ENCODE measurements at places on chromosomes 2 and 18.

DNA sequence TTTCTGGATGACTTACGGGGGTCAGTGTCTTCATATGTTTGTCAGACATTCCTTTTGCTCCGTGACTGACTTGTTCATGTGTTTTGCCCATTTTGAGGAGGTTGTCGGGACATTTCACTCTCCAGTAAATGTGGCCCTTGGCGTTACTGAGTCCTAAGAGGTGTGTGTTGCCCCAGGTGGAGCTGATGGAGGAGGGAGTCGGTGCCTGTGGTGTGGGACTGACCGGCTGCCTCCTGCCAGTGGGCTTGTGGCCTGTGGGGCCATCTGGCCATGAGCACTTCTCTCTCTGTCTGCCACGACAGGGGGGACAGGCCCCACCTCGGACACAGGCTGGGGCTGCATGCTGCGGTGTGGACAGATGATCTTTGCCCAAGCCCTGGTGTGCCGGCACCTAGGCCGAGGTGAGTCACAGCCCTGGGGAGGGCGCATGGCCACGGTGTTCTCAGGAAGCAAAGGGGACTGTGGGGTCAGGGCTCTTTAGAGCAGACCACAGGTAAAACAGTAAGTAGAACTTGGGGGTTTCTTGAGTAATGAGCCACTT lies 15.8 kb downstream of the ATG4B start:
- DNase-seq: no peak

- DNase-seq: no peak
These were observed 132.8 kb downstream of the TTC27 start for GRCh38 chr2:32760628-32761027.

DNA sequence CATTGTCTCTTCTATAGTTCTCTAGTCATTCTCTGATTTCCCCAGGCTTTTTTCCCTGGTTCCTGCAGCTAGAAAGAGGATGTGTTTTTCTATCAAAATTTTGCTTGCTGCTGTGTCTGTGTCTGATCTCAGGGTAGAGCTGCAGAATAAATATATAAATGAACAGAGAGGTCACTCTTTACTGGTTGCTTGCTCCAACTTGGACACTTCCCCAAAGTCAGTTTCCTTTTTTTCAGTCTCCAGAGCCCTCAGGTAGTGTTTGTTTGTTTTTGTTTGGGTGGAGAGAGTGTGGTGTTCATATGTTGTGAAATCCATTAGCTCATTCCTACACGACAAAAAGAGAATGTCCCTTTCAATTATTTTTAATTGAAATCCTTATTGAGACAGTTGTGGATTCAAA lies 85.8 kb downstream of the CERS6 start:
- no peak for DNase-seq

DNA sequence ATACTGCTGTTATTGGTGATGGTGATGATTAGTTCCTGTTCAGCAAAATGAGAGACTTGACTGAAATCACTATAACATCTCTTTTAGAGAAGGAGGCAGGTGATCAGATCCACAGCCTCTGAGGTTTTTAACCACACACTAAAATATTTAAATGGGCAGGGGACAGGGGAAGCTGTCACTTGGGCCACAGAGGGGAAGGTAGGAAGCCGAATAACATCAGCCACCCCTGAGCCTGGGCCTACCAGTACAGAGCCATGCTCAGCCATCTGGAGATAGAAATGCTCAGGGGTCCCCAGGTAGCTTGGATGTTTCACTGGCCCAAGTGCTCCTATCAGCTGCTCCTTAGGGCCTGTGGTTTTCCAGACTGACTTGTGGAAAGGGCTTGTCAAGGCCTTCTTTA lies 122.3 kb downstream of the MRO start:
- DNase-seq: no peak

- no peak for DNase-seq
These were observed 149.9 kb downstream of the PLCL1 start for GRCh38 chr2:197954328-197954727.

DNA sequence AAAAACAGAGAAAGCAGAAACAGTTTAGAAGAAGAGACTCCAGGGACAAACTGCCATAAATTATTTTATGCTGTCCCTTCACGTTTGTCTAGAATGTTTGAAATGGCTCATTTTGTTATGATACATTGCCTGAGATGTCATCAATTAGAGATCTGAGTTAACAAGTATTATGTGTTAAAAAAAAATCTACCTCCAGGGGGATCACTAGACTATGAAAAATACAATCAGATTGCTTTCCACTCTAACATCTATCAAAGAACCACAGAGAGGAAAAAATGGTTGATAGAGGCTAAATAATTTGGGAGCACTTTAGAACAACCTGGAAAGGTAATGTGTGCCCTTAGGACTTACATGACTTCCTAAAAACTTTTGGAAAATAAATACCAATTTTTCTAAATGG lies 103.8 kb upstream of the CCDC150 start:
- no peak for DNase-seq

GRCh38 chr2:182973441-182974352 lies 64.6 kb downstream of the NCKAP1 start:
- no peak for DNase-seq

DNA sequence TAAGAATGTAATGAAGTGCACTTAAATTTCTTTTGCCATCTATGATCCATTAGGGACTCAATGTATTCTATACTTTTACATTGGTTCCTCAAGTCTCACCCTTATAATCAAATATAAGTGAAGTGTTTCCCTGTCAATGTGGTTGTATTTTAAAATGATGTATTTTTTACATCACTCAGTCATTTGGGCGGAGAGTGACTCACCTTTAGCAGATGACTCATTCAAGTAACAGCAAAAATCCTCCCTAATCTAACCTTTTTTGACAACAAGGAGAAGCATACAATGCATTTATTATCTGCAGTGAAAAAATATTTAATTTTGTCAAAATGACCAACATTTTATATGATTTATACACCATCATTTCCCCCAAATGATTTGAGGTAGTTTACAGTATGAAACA lies 94.4 kb downstream of the FANCL start:
- no peak for DNase-seq

GRCh38 chr2:235606004-235606715 lies 112.3 kb downstream of the AGAP1 start:
- DNase-seq: no peak

GRCh38 chr2:48527226-48527885 lies 2.6 kb upstream of the STON1 start:
- DNase-seq: peak; percentile 63

- DNase-seq: no peak
These were observed 229.8 kb downstream of the LDLRAD4 start for GRCh38 chr18:13448335-13448795.

DNA sequence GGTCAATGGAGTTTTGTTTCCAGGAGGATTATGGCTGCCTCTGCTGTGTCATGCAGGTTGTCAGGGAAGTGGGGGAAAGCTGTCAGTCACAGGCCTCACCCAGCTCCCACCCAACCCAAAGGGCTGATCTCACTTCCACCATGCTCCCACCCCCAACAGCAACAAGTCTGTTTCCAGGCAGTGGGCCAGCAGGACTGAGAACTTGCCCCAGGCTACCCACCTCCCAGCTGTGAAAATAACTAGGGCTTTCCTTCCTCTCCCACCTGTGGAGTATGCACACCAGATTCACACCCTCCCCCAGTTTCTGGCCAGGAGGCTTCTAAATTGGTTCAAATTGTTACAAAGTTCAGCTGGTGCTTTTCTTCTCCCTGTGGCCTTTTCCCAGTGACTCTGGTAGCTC lies 95.6 kb upstream of the ACVR1 start:
- no peak for DNase-seq

DNA sequence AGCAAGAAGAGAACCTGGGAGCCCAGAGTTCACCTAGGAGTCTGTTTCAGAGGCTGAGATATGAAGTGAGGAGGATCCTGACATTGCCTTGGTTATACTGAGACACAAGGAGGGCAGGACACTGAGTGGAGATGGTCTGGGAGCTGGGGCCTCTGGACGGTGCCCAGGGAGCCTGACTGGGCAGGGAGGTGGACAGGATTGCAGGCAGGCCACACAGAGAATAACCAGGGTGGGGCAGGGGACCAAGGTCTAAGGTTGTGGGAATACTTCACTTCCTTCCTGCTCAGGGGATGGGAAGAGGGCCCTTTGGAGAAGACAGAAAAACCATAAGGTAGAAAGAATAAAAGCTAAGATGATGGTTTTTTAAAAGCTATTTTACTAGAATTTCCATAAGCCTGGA lies 18.7 kb downstream of the EDAR start:
- no peak for DNase-seq

DNA sequence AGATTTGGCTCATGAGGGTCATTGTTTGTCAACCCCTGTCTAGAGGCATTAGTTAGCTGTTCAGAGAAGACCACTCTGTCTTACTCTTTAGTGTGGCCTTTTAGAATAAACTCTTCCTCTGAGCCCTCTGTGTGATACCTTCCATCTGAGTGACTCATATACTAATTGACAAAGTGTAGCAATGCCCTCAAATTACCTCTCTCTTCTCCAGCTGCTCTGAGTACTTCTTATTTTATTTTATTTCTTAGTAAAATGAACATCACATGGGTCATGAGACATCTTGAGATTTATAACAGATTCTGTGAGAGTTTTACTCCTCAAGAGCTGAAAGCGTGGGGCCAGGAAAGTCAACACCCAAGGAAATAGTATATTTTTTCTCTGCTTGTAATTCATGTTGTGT lies 67.4 kb downstream of the KCTD18 start:
- peak; percentile 76 for DNase-seq

DNA sequence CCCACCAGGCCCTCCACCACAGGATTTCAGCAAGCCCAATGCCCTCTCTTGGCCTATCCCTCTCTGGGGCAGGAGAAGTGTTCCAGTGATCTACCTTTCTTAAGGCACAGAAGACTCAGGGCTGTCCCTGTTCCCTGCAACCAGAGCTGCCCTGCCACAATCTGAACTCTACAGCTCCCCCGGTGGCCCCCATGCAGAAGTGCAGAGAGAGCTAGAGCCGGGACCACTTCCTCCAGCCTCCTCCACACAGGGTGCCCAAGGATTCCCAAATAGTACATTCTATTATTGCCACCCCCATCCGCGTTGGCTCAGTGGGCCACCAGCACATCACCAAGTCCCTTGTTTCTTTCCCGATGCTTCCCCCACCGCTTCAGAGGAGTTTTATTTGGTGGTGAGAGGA lies 114.8 kb upstream of the PTPRM start:
- DNase-seq: peak; percentile 2

DNA sequence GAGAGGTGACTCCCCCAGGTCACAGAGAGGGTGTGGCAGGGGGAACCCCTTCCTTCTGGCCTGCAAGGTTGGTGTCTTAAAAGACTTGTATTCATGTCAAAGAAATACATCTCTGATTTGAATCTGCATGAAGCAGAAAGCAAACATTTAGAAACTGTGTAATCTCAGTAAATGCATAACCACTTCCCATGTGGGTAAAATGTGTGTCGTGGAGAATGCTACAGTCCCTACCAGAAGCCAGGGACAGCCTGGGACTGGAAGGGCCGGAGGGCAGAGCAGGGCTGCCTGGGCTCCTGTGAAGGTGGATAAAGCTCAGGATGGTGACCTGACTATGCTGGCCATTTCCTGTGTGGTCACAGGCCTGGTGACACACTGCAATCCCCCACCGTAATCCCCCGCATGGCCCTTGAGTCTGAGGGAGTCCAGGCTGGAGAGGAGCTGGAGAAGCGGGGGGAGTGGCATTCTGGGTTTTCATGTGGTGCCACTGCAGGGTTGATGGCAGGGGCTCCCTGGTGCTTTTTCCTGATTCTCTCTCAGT lies 102.2 kb downstream of the LRRC30 start:
- DNase-seq: no peak

DNA sequence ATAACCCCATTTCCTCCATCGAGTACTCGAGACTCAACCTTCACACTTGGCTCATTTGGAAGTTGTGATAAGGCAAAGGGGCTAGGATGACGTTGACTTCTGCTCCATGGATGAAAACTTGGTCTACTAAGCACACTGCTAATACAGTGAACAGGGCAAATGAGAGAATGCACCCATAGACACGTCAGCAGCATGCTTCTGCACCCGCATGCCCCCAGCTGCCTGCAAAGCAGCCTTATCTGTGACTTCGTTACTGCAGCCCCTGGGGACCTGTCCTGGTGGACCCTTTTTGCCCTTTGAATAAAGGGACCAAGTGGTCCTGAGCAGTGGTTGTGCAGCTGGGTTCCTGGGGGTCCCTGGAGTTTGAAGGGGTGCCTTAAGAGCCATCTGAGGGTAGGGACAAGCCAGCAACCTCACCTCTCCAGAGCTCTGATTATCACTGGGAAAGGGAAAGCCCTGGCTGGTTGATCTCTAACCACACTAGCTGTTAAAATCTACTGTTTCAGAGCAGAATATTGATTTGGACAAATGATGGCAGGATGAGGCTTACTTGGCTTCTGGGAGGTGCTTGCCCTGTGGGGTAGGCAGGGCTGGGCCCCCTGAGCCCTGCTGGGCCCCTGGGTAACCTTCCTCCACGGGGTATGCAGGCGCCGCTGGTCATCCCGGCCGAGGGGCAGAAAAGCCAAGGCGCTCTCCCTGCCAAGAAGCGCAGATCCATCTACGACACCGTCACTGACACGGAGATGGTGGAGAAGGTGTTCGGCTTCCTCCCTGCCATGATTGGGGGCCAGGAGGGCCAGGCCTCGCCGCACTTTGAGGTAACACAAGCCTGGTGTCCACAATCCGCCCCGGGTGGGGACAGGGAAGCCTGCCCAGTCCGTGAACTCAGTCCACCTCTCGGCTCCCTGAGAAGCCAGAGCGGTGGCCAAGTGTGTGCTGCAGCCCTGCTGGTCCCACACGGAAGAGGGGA lies 37.6 kb upstream of the GPR17 start:
- DNase-seq: no peak

- DNase-seq: no peak
These were observed 17.9 kb downstream of the PLEKHA3 start for GRCh38 chr2:178498137-178498536.

GRCh38 chr2:100390001-100390940 lies 27.2 kb downstream of the CHST10 start:
- DNase-seq: no peak

- DNase-seq: no peak
These were observed 230.0 kb upstream of the GYPC start for GRCh38 chr2:126425943-126426342.

- DNase-seq: no peak
These were observed 15.4 kb downstream of the HK2 start for GRCh38 chr2:74849228-74849892.

DNA sequence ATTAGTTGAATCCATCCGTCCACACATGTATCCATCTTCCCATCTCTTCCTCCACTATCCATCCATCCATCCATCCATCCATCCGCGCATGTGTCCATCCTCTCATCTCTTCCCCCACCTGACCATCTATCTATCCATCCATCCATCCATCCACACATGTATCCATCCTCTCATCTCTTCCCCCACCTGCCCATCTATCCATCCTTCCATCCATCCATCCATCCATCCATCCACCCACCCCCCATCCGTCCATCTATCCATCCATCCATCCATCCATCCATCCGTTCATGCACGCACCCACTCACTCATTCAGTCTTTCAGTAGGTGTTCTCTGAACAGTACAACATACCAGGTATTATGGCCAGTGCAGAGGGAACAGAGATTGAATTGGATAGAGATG lies 18.9 kb upstream of the GREB1 start:
- no peak for DNase-seq

GRCh38 chr2:154455166-154455565 lies 243.3 kb upstream of the KCNJ3 start:
- DNase-seq: peak; percentile 17

- no peak for DNase-seq
These were observed 110.4 kb downstream of the PLCL1 start for GRCh38 chr2:197914778-197915177.

- DNase-seq: no peak
These were observed 580 bp upstream of the NDUFV2 start for GRCh38 chr18:9101730-9102507.

GRCh38 chr2:15238028-15238427 lies 323.1 kb downstream of the NBAS start:
- DNase-seq: no peak

Data from fibroblast of skin of left quadriceps (primary cell).